ENCODE measurements at places on chromosomes 7 and 10.
A peak's percentile ranks its signal among the peaks of the same experiment; 100 is the strongest.

GRCh38 chr10:70455213-70455630, 13.7 kb upstream of the NODAL start:
- DNase-seq = no peak

DNA sequence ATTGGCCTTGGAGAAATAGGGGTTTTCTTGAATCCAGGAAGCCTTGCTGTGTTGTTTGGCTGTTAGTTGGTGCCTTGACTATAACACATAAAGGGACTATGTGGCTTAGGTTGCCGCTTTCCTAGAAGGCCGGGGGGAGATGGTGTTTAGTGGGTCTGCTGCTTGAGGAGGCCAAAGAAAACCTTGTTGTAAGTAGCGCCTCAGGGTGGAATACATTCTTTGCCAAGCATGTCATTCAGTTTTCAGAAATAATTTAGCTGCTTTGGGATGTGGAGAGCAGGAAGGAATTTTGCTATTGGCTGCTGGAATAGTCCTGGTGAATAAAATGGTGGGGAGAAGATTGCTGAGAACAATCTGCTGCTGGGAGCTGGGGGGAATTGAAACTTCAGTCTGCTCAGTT, 132.9 kb upstream of the WNT16 start:
- DNase-seq = no peak

GRCh38 chr10:103510046-103510685, 16.7 kb downstream of the NEURL1 start:
- no peak for DNase-seq

DNA sequence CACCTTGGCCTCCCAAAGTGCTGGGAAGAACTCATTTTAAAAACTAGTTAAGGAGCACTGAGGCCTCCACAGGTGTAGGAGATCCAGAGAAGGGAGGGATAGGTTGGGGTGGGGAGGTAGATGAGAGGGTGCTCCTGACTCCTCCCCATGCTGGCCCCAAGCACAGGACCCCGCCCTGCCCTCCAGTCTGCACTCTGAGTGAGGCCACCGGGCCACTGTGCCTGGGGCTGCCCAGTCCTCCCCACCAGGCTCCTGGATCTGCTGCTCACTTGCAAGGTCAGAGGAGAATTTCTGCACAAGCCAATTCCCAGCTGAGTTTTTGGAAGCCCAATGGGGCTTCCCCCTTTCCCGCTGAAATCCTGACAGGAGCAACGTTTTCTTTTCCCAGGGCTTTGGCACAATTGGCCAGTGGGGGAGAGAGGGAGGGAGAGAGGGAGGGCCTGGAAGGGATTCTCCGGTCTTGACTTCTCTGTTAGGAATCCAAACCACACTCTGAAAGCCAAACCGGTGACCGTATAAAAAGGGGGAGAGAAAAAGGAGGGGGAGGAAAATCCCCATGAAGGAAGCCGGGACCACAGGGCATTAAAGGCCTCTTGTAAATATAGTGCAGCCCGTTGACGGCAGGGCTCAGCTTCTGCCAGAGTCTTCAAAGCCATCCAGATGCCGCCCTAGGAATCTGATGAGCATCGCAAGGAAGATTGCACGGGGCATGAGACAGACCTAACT, 116.2 kb downstream of the SH3PXD2A start:
- peak; percentile 81 for DNase-seq

- no peak for DNase-seq
Observed at GRCh38 chr10:132914732-132915131, 27.6 kb downstream of the CFAP46 start.

DNA sequence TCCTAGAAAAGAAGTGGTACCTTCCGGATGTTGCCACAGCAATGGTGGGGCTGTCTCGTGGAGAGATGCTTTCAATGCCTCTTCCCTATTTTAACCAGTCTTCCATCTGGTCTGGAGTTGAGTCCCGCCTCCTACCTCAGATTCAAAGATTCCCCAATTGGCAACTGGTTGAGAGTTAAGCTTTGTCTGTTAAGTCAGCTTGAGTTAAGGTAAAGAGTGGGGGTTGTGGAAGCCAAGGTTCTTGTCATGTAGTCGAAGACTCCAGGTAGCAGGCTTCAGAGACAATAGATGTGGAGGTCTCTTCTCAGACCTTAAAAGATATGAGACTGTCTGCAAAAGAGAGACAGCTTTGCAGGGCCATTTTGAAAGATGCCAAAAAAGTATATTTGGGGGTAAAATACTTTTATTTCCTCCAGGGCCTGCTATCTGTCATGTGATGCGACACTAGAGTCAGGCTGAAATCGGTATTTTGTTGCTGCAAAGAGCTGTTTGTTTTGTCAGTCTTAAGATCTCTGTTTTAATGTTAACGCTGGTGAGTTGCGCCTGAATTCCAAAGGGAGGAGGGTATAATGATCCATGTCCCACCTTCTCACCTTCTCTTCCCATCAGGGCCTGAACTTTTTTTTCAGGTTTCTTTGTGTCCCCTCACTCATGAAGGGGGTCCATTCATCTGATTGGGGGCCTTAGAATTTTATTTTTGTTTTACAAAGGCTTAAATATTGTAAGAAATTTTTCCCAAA, 40.4 kb upstream of the SCIN start:
- no peak for DNase-seq

DNA sequence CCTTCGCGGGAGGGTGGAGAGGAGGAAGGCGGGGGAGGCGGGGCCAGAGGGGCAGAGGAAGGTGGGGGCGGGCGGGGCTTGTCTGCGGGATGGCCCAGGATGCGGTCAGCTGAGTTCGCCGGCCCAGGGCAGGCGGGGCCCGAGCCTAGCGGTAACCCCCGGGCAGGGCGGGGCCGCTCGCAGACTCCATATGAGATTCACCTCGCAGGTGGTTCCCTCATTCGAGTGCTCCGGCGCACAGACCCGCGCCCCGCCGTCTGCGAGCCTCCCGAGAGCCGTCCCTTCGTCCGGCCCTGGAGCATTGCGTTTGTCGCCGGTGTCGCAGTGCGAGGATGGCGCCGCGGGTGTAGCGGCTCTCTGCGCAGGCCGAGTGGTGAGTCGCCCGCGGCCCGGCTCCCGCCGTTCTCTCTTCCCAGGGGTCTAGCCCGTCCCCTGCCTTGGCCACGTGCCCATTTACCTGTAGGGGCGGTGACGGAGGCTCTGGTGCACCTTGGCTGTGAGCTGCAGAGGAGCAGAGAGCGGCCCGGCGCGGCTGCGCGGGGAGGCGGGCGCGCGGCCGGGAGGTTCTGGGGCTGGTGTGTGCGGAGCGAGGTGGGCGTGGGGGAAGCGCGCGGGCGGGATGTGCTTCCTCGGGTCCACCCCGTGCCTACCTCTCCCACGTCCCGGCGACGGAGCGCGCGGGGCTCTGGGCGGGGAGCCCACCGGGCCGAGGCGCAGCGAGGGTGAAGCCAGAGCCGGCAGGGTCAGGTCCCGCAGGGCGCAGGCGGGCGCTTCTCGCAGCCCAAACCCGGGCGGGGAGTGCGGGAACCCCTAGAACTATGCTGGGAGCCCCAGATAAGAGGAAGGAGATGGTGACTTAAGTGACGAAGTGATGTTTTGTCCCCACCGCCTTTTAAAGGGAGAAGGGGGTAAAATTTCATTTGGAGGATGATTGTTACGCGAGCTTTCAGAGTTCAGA, at the start of gene UPP1:
Gene UPP1, plus strand, starts transcription at position 220 of the 958 bp plus-strand sequence. CDS start 5,519 bp downstream, outside the sequence.
- DNase-seq = peak; percentile 90

GRCh38 chr10:110241407-110241806, 34.0 kb downstream of the MXI1 start:
- DNase-seq = no peak

DNA sequence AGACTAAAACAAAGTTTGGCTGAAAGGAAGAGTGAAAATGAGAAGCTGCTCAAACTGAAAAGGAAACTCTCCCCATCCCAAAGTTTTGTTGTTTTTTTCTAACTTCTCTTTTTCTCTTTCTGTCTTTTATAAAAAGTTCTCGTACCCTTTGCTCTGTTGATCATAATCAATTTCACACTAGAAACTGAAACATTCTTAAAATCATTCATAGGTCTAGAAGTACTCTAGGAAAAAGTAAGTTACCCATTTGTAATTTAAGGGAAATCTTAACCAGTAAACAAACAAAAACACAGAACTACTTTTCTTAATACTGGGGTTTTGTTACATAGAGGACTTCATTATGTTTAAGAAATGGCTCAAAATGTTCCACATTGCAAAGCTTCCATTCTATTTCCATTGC, 339.8 kb downstream of the SEMA3D start:
- DNase-seq = no peak

- no peak for DNase-seq
Observed at GRCh38 chr10:118592675-118593330, 2.6 kb downstream of the PRLHR start.

- no peak for DNase-seq
Observed at GRCh38 chr10:12670004-12670403, 320.7 kb downstream of the CAMK1D start.

GRCh38 chr10:89281606-89282395, 20.0 kb upstream of the IFIT2 start:
- no peak for DNase-seq

All from AG08396 (cell line).